ENCODE measurements at places on chromosomes 5 and 9.
A peak's percentile ranks its signal among the peaks of the same experiment; 100 is the strongest.

- DNase-seq = no peak
These were observed 49.2 kb downstream of the MRPL36 start for GRCh38 chr5:1750469-1750868.

DNA sequence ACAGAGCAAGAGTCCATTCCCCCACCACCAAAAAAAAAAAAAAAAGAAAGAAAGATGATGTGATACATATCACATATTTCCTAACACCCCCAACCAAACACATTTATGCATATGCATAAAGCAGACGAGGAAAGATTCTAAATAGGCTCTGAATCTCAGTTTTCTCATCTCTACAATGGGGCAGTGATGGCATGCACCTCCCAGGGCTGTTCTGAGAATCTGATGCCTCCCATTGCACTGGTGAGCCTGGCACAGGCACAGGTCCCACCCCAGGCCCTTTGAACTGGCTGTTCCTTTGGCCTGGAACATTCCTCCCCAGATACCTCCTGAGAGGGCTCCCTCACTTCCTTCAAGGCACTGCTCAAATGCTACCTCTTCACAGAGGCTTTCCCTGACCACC lies 116.5 kb downstream of the C9orf50 start:
- DNase-seq = no peak

DNA sequence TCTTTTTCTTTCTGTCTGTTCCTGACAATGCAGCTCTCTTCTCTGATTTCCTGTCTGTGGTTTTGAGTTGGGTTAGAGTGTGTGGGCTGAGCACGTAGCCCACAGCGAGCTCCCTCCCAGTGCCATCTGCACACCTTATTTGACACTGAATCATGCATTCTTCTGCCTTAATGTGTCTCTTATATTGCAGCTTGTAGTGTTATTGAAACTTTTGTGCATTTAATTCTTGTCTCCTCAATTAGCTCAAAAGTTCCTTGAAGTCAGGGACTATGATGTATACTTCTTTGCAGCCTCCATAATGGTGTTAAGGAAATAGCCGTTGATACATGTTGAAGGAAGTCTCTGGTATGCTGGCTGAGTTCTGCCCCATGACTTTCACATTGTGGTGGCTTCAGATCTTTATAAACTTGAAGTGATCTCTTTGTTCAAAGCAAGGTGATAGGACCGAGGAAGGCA lies 576.2 kb upstream of the CLINT1 start:
- DNase-seq = no peak

- no peak for DNase-seq
These were observed 28.6 kb upstream of the CPEB4 start for GRCh38 chr5:173859408-173860159.

GRCh38 chr5:178078197-178079010 lies 34.9 kb upstream of the N4BP3 start:
- DNase-seq = no peak

DNA sequence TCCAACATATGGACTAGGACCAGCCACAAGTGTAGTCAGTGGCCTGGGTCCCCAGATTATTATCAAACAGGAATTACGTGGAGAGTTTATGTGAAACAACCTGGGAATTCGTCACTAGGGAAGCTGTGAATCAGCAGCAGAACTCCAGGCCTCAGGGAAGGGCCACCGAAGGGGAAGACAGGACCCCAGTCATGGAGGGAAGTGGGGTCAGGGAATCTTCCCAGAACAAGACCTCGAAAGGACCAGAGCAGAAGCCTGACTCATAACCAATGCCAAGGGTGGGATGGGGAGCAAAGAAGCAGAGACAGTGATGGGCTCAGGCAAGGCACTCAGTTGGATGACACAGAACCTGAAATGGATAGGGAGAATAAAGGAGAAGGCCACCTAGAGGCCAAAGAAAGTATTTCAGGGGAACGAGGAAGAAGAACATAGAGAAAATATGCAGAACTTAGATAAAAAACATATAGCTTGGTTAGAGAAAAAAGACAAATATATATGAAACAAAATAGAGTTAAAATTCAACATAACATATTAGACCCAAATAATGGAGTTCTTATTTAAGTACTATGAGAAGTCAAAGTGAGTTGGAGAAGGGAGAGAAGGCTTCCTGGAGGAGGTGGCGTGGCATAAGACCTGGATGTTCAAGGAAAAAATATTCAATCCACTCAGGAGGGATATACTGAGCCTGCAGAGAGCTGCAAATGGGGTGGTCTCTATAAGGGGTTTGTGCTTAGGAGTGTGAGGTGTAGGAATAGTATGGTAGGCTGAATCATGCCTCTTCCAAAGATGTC lies 66.7 kb upstream of the CAST start:
- DNase-seq = no peak

DNA sequence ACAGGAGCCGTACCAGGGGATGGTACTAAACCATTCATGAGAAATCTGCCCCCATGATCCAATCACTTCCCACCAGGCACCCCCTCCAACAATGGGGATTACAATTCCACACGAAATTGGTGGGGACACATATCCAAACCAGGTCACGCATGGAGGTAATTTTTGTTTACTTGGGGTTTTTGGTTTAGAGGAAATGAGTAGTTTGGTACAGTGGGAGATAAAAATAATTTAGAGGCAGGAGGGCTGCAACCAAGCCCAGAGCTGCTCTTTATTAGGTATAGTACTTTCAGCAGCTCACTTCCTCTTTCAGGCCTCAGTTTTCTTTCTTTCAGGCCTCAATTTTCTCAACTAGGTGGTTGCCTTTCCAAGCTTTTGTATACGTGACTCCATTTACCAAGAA lies 23.2 kb downstream of the PRUNE2 start:
- DNase-seq = no peak

DNA sequence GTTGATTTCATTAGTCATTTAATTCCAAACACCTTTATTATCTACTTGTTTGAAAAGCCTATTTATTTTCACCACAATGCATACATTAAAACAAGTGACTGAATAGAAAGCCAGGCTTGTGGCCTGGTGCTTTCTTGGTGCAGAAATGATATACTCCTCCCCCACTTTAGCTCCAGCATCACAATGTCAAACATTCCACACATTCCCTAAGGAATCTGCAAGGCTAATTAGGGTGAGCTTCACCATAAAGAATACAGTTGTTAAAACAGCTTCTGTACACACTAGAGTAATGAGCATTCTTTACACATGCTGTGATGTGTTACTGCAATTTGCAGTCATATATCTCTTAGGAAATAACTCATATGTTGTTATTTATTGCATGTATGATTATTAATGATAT lies 705.7 kb downstream of the CETN3 start:
- DNase-seq = no peak

GRCh38 chr5:26432386-26432785 lies 606.0 kb downstream of the CDH9 start:
- no peak for DNase-seq

DNA sequence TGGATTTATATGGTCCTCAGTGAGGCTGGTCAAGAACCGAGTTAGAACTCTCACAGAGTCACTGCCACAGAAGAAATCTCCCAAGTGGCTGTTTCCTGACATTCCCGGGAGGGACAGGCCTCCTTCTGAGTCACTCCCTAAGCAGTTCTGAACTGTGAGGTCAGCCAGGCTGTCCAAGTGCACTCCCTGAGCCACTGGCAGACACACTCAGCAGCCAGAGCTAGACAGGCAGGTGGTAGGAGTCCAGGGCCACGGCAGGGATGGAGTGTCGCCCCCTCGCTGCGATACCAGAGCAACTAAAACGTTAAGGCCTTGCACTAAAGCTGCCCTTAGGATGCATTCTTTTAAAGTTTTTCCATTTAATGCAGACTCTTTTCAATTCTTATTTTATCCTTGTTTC lies 3.4 kb downstream of the IL4 start:
- DNase-seq = no peak

GRCh38 chr5:116216246-116216645 lies 131.4 kb downstream of the COMMD10 start:
- DNase-seq = no peak

GRCh38 chr9:132235894-132236661 lies 74.2 kb downstream of the NTNG2 start:
- DNase-seq = peak; percentile 72

- no peak for DNase-seq
These were observed 111.9 kb upstream of the FST start for GRCh38 chr5:53368516-53368915.

DNA sequence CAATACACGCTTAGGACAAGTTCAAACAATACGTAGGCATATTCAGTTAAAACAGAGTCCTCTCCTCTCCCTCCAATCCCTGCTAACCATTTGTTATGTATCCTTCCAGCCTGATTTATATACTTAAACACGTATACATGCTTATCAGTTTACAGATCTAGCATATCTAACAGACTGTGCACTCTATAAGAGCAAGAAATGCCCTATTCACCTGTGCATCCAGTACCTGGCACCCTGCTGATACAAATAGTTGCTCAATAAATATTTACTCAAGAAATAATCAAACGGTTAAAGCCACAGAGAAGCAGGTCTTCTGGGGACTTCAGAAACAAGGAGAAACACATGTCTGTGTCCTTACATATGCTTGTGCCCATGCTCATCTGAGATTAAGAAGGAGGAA lies 55.9 kb downstream of the MLLT3 start:
- DNase-seq = no peak

DNA sequence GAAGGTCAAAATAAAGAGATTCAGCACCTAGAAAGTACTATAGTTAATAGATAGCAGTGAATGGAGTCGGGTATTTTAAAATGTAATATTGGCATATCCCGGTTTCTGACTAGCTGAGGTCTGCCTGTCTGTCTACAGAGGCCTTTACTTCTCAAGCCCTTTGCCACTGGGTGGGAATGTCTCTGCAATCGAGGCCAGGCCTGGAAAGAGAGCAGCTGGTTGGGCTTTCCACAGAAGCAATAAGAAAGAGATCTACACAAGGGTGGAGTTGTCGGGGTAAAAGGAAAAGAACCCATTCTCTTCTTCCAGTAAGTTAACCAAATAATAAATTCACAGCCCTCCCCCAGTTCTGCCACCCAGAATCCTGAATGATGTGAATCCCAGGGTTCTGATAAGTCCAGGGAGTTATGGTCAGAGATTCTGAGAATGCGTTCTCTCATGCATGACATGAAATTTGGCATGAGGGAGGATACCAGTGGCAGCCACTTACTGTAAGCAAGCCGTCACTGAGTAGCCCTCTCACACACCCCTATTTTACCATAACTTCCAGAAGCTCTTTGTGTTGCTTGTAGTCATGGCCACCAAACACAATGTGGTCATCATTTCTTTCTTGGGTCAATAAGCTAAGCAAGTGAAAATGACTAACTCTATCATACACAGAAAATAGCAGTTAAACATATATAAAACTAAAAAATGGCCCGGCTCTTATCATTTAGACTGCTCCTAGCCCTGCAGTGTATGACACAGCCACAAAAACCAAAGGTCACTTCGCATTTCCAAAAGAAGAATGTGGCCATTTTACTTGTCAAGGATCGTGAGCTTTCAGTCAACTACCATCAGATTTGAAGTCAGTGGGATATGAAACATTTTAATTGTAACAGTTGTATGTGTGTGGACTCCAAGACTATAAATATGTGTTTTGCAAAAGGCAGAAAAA lies 185.0 kb downstream of the GLIS3 start:
- no peak for DNase-seq

GRCh38 chr5:32506201-32506661 lies 61.7 kb upstream of the ZFR start:
- DNase-seq = peak; percentile 28

- no peak for DNase-seq
These were observed 514.9 kb upstream of the ARRDC3 start for GRCh38 chr5:91898019-91898418.

- DNase-seq = no peak
These were observed 282.2 kb downstream of the CWC27 start for GRCh38 chr5:65050826-65051498.

GRCh38 chr9:104863180-104863883 lies 64.6 kb downstream of the ABCA1 start:
- peak; percentile 81 for DNase-seq

DNA sequence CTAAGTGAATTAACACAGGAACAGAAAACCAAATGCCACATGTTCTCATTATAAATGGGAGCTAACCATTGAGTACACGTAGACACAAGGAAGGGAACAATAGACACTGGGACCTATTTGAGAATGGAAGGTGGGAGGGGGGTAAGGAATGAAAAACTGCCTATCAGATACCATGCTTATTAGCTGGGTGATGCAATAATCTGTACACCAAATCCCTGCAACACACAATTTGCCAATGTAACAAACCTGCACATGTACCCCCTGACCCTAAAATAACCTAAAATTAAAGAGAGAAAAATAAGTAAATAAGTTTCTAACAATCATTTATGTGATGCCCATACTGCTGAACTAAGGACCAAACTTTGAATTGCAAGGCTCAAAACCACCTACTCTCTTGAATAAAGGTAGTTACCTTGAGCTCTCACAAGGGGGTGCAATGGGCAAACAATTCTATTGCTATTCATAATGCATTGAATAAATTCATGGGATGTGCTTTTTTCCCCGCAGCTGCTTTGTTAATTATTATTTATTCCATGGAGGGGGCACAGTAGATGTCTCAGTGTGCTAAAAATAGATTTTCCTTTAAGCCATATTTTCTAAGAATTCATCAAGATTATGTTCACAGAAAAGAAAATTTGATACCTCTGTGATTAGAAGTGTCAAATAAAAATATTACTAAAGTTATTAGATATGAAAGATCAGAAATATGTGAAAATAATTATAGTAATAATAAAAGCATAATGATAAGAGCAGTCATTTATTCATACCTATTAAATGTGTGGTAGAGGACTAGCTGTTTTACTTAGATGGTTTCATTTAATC lies 76.2 kb upstream of the PTPN3 start:
- peak; percentile 72 for DNase-seq

GRCh38 chr5:30781643-30782042 lies 411.8 kb upstream of the CDH6 start:
- no peak for DNase-seq

- DNase-seq = no peak
These were observed 17.1 kb upstream of the GRHPR start for GRCh38 chr9:37405350-37405749.

DNA sequence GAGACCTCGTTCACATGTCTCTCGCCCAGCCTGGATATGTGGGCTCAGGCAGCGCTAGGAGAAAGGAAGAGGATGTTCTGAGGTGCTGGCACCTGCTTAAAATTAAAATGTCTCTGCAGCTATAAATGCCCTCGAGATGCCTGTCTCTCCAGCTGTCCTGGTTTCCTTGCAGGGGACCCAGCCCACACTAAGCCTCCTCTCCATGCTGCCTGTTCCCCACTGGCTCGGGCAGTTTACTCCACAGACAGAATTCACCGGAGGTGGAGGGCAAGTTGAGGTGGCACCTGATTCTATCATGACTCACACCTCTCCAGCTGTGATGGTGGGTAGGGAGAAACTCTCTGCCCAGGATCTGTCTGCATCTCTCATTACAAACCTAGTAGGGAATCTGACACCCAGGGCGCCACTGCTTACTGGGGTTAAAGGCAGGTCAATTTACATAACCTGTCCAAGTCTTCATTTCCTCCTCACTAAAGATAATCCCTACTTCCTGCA lies 420.9 kb downstream of the SPOCK1 start:
- peak; percentile 59 for DNase-seq

GRCh38 chr9:125747765-125748445 lies 732 bp downstream of the PBX3 start:
- no peak for DNase-seq

DNA sequence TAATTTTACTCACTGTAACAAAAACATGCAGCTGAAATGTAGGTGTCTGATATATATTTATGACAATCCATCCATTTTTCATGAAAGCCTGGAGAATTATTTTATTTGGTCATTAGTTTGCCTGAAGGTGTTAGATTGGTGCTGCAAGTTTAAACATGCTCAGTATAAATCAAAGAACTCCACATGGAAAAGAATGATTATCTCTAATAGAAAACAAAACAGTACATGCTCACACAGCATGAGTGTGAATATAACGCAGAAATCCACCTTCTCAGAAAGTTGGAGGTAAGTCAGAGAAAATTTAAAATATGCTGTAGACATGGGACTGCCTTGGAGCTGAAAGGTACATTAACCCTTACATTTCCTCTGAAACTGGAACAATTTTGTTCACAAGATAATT lies 165.5 kb upstream of the RGS7BP start:
- DNase-seq = no peak
